ENCODE measurements at places on chromosomes 7 and 10.

DNA sequence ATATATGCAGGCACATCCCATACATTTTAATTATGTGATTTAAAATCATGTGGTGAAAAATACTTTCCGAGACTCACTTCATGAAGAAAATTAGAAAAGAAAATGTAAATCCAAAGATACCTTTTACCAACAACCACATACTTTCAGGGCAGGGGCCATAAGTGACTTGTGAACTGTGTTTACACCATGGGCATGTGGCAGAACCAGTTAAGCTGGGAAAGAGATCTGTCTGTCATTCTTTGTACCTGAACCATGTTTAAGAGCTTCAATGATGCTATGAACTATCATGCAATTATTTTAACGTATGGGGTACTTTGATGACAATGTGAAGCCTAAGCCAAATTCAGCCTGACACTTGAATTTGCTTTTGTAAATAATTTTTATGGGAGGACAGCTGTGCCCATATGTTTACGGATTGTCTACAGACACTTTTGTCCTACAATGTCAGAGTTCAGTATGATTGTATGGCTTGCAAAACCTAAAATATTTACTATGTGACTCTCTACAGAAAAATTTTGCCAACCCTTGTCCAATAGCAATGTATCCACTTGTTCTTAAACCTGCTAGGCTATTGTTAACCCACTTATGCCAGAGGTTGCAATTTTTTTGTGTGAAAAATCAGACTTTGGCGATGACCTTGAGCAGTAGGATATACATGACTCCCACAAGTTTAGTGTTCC, 654.6 kb downstream of the TNS3 start:
- no peak for DNase-seq

GRCh38 chr10:35127289-35127891, 744 bp downstream of the CREM start:
- DNase-seq = peak; percentile 22

- DNase-seq = no peak
Observed at GRCh38 chr7:897771-898376, 21.5 kb downstream of the GET4 start.

DNA sequence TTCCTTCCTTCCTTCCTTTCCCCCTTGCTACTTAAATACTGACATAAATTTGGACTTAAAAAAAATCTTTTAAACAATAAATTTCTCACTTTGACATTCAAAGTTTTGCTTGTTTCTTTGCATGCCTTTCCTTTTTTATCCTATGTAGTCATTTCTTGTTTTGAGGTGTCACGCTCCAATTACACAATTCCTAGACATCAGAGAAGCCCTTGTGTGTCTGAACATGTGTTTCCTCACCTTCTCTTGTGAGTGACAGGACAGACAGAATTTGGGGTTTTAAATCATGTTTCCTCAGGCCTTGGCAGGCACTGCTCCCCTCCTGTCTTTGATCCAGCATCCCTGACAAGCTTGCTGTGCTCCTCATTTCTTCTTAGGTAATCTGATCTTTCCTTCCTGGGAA, 91.3 kb downstream of the CYTH3 start:
- no peak for DNase-seq

DNA sequence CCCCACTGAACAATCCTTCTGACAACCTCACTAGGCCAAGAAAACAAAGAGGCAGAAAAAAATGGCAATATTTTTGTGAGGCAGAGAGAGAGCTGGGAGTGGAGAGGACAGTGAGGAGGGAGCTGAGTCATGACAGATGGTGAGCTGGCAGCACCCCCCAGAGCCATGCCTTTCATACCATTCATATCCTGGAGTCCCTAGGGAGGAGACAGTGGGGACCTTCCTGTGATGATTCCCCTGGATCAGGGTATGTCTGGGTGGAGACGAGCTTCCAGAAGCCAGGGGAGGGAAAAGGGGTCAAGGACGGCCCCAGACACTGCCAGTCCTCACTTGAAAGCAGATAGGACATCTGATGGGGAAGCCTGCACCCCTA, 160.5 kb downstream of the ADAM12 start:
- no peak for DNase-seq

- no peak for DNase-seq
Observed at GRCh38 chr10:72260239-72260975, 13.3 kb upstream of the DDIT4 start.

- peak; percentile 37 for DNase-seq
Observed at GRCh38 chr10:97072851-97073665, 112.7 kb downstream of the SLIT1 start.

- DNase-seq = no peak
Observed at GRCh38 chr10:124516746-124517397, 55.2 kb downstream of the LHPP start.

GRCh38 chr10:110721406-110722038, 77.4 kb downstream of the RBM20 start:
- no peak for DNase-seq

GRCh38 chr7:26645121-26645520, 219.3 kb downstream of the SKAP2 start:
- no peak for DNase-seq

- peak; percentile 62 for DNase-seq
Observed at GRCh38 chr10:91597197-91597881, 35.5 kb downstream of the PPP1R3C start.
